GM23248 (cell line): ENCODE measurements at places on chromosomes 5 and 9. TPM values are rescaled to one million over a fixed set of nuclear protein-coding genes. Genes with fewer than 3 reads are reported as not detected.
A peak's percentile ranks its signal among the peaks of the same experiment; 100 is the strongest.

DNA sequence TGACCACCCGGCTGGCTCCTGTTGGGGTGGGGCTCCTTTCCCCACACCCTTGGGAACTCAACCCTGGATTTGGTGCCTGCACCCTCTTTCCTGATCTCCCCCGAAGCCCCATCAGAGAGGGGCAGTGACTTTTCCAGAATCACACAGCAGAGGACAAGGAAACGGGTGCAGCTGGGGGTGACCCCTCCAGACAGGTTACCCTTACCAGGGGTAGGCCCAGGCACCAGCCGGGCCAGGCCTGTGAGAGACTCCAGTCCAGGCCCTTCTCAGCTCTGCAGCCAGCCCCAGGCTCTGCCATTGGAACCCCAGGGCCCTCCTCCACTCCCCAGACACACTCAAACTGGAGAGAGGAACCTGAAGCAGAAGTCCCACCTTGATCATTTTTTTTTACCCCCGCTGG is 19.0 kb upstream of the PHYHD1 start:
- DNase-seq: no peak

- DNase-seq: no peak
Measured at GRCh38 chr5:55134053-55134722, 25.8 kb upstream of the GPX8 start.

DNA sequence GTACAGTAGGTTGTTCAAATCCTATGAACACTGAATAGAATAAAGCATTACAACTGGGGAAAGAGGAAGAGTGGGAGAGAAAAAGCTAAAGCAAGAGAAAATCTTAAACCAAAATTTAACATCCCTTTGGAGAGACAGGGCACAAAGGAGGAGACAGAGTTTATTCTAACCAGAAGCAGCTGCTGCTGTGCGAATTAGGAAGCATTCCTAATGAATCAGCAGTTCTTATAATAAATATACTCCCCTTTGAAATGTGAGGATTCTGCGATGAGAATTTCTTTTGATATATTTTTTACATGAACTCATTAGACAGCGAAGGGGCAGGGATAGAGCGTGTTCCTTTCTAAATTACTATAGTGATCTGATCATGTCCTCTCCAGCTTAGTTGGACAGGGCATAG is 233.4 kb downstream of the DENND1A start:
- peak; percentile 33 for DNase-seq

The LCN15 gene
- total RNA-seq: not detected in 2 replicates

GRCh38 chr5:69231851-69232250 is 2.8 kb upstream of the CDK7 start:
- DNase-seq: peak; percentile 83

- peak; percentile 97 for DNase-seq
Measured at GRCh38 chr9:87711857-87712800, 13.8 kb upstream of the CTSL start.

GRCh38 chr9:94289691-94290090 is 30.6 kb downstream of the ZNF169 start:
- no peak for DNase-seq

GRCh38 chr9:126939821-126940221 is 25.2 kb downstream of the RALGPS1 start:
- no peak for DNase-seq

DNA sequence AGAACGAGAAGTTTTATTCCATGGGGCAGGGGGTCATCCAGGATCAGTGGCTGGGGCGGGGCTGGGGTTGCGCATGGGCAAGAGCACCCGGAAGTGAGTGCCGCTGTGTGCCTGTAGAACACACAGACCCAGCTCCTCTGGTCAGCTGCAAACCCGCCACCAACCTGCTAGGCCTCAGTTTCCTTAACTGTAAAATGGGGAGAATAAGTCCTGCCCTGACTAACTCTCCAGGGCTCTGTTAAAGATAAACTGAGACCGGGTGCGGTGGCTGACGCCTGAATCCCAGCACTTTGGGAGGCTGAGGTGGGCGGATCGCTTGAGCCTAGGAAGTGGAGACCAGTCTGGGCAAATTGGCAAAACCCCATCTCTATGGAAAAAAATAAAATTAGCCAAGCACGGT is 152.2 kb downstream of the GABBR2 start:
- DNase-seq: no peak

DNA sequence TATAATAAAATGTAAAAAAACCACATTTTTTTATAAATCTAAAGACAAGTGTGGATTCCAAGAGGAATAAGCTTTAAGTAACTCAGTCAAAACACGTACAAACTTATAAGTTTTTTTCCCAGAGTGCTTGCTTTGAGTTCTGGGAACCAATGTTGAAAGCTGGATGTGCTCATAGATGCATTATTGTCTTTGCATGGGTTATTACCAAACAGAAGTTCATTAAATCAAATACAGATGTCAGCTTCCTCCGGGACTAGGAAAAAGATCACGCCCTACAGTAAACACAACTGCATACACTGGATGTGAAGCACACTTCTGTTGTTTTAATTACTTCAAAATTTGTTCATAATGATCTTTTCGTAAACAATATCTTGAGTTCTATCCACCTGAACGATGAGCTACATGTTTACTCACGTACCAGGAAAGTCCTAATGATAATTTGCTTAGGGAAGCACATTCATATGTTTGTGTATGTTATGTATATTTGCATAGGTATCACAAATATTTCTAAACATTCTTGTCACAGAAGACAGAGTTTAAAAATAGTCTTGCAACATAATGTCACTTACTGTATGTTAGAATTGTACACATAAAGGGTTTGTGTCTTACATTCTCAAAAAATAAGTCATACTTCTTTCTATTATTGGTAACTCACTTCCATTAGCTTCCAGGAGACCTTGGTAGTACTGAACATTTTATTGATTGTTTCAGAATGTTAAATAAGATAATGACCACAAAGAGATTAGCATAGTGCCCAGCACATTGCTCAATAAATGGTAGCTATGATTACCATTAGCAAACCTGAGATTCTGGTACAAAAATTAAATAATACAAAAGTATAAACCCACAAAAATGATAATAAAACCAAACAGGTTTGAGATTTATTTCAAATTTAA is 427.4 kb downstream of the CETN3 start:
- peak; percentile 48 for DNase-seq

DNA sequence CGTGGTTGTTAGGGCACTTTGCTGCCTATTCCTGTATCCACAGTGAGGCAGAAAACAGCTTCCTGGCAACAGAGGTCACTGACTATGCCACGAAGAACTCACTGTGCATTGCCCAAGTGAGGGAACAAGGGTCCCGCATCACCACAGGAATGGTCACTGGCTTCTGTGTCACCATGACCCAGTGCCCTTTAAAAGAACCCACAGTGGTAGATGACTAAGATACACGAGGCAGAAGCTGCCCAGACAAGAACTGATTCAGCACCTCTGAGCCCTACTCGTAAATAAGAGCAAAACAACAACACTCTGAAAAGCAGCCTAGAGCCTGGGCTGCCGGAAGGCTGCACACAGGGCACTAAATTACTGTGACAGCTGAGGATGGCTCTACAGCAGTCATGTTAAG is 236.6 kb upstream of the RASEF start:
- DNase-seq: peak; percentile 88

The PLAC8L1 gene
- total RNA-seq: 2.3 TPM in 1 of 2 replicates, not detected in the other

The PCDHA3 gene
- not detected in 2 replicates for total RNA-seq

GRCh38 chr5:173772384-173773059 is 115.6 kb upstream of the CPEB4 start:
- DNase-seq: no peak

The PCDHAC1 gene
- total RNA-seq: 0.38 TPM in 1 of 2 replicates, not detected in the other

The ACOT12 gene
- total RNA-seq: not detected in 2 replicates

The OLFML2A gene
- 0.11 and 0.38 TPM in 2 replicates for total RNA-seq

GRCh38 chr5:80341016-80341775 is 21.4 kb downstream of the SPZ1 start:
- no peak for DNase-seq

DNA sequence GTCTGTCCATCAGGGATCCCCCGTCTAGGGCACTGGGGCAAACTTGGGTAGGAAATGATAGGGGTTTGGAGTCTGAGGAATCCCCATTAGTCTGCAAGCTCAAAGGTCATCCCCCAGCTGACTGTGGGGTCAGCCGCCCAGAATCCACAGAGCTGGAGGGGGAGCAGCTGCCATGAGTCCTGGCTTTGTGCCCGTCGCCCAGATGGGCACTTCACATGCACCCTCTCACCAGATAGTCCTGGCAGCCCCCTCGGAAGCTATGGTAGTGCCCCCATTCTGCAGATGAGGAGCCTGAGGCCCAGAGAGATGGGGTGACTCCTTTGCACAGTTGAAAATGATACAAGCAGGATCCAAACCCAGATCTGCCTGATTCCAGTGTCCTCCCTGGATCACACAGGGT is 35.7 kb upstream of the RPL26L1 start:
- DNase-seq: no peak

DNA sequence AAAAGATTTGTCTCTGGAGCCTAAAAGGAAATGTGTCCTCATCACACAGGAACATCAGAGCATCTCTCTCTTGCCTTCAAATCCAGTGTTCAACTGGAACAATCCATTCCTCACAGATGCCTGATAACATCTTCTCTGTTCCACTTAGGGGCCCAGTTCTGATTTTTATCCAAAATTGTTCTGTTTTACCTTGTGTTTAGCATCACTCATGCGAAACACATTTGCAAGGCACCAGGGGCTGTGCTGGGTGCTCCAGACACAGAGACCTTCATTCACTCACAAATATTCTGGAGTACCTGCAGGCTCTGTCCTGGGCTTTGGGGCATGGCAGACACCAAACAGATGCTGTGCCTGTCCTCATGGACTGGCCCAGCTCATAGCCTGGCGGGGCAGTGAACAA is 13.8 kb downstream of the GABBR2 start:
- no peak for DNase-seq

GRCh38 chr5:25573691-25574090 is 928.9 kb upstream of the CDH10 start:
- no peak for DNase-seq

DNA sequence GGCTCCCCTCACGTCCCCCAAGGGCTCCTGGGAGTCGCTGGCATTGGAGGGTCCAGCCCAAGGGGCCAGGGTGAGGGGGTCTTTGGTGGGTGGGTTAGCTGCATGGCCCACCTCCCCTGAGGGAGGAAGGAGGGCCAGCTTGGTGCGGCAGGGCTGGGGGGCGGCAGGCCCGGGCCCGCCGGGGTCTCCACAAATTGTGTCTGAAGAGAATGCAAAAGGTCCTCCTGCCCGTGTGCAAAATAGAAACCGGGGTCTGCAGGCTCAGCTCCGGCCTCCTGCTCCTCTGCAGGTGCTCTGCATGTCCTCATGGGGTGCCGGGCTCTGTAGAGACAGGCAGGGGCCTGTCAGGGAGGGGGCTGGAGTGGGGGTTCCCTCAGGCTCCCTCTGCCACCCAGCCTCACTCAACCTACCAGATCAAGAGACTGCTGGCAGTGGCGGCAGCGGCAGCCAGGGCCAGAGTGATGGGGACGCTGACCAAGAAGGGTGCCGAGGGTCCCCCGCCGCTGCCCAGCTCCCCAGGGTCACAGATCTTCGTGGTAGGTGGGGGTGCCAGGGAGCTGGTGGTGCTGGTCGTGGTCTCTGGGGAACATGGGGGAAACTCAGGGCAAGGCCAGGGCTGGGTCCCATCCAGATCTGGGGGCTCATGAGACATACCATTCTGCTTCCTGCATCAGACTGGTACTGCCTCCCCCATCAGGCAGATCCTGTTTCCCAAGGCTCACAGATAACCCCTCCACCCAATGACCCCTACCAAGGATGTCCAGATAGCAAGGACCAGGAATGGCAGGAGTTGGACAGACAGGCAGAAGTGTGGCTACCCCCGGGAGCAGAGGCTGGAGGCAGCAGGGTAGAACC is 29.2 kb upstream of the ENHO start:
- no peak for DNase-seq
